SJSA1 (cell line): ENCODE measurements at places on chromosomes 12 and 14. TPM values are rescaled to one million over a fixed set of nuclear protein-coding genes. Genes with fewer than 3 reads are reported as not detected.
A peak's percentile ranks its signal among the peaks of the same experiment; 100 is the strongest.

GRCh38 chr14:76472199-76472723 lies 96.3 kb downstream of the ESRRB start:
- no peak overlapping the region for H3K4me3 ChIP-seq
- H3K4me1 ChIP-seq = no peaks in the 10 kb centered on the region
- H3K27ac ChIP-seq = no peak overlapping the region
- H3K36me3 ChIP-seq = no peaks in the 10 kb centered on the region
- DNase-seq = no peak

SYNE3 gene
- 8.3 and 11.5 TPM in 2 replicates for total RNA-seq

- no peak for DNase-seq
- no peak overlapping the region for H3K27ac ChIP-seq
- H3K4me3 ChIP-seq = no peak overlapping the region
- H3K4me1 ChIP-seq = no peaks in the 10 kb centered on the region
Observed at GRCh38 chr12:562634-563033, 100.6 kb downstream of the NINJ2 start.

DNA sequence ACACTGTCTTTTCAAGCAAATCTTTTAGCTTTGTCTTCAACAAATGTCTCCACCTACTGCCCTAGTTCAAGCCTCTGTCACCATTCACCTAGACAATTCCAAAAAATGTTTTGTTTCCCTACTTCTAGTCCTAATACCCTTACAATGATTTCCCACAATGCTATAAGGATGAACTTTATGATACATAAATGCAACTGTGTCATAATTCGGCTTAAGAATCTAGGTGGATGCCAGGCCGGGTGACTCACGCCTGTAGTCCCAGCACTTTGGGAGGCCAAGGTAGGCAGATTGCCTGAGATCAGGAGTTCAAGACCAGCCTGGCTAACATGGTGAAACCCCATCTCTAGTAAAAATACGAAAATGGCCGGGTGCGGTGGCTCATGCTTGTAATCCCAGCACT lies 20.7 kb upstream of the CREBL2 start:
- H3K4me3 ChIP-seq = no peak overlapping the region
- no peaks in the 10 kb centered on the region for H3K27me3 ChIP-seq
- H3K36me3 ChIP-seq = no peaks in the 10 kb centered on the region
- DNase-seq = no peak
- no peak overlapping the region for H3K27ac ChIP-seq

- peaks cover 12% of the 10 kb centered on the region for H3K4me1 ChIP-seq
- H3K27ac ChIP-seq = no peak overlapping the region
- H3K36me3 ChIP-seq = no peaks in the 10 kb centered on the region
Observed at GRCh38 chr12:54126696-54127537, 61.9 kb downstream of the SMUG1 start.

GRCh38 chr14:63100552-63100951 lies 55.3 kb upstream of the KCNH5 start:
- H3K27me3 ChIP-seq = no peaks in the 10 kb centered on the region
- H3K4me1 ChIP-seq = no peaks in the 10 kb centered on the region
- no peak overlapping the region for H3K4me3 ChIP-seq
- DNase-seq = no peak

DNA sequence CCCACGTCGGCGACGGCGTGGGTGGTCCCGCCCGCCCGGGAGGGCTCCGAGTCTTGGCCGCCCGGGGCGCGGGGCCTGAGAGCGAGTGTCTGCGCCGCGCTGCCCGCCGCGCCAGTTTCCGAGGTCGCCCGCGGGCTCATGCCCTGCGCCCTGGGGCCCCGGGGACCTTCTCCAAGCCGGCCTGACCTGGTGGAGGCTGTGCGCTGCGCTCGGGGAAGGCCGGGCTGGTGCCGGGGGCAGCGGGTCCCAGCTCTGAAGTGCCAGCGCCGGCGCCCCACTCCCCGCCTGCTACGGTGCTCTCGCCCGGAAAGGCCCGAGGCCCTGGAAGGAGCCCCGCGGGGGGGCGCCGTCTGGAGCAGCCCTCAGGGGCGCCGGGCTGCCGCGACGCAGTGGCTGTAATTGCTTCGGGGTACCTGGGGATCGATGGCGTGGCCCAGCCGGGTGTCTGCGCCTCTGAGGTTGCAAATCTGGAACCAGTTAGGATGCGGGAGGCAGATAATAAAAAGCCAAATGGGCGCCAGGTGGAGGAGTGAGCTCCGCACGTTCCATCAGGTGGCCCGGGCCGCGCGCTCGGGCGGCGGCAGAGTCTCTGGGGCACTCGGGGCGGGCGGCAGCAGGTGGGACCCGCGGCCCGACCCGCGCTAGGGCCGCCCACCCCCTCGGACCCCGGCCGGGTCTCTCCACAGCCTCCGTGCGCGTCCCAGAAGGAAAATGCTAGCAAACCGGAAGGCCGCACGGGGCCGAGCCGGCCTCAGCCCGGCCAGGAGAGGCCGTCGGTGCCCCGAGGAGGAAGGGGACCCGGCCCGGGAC lies 102.3 kb upstream of the DIO3 start:
- H3K36me3 ChIP-seq = no peaks in the 10 kb centered on the region
- DNase-seq = no peak
- H3K27me3 ChIP-seq = no peaks in the 10 kb centered on the region
- peaks cover 12% of the 10 kb centered on the region for H3K4me1 ChIP-seq
- H3K27ac ChIP-seq = no peak overlapping the region

DNA sequence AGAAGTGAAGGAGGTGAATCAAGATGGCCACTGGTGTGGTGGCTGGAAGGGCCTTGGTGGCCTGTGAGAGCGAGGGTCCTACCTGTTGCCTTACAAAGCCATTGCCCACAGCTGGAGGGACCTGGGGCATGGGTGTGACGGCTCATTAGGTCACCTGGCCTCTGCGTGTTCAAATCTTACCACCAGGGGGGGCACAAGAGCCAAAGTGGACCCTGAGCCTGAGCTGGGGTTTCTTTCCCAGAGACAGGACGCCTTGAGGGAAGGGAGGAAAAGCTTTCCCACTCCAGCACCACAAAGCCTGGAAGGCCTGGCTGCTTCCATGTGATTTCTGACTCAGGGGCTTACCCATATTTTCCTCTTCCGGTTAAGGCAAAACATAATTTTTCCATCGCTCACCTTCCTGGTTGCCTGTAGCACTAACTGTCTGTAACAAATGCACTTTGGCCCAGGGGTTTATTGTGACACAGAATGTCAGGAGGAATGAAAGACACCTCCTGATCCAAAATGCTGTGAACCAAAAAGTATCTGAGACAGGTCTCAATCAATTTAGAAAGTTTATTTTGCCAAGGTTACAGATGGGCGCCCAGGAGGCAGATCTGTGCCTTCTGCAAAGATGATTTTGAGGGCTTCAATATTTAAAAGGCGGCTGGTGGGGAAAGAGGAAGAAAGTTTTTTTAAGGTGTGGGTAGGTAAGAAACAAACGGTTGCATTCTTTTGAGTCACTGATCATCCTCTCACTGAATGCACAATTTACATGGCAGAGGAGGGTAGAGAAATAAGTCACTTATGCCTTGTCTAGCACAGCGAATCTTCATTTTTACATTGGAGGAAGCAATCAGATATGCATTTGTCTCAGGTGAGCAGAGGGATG lies 4.3 kb upstream of the CD9 start:
- H3K27me3 ChIP-seq = no peaks in the 10 kb centered on the region
- no peak overlapping the region for H3K4me3 ChIP-seq
- peak; percentile 89 for DNase-seq
- peak overlapping the region; percentile 33 for H3K27ac ChIP-seq

GRCh38 chr12:44286821-44287505 lies 451.1 kb downstream of the TMEM117 start:
- H3K4me1 ChIP-seq = no peaks in the 10 kb centered on the region
- no peaks in the 10 kb centered on the region for H3K36me3 ChIP-seq
- H3K27ac ChIP-seq = no peak overlapping the region
- DNase-seq = peak; percentile 58
- H3K27me3 ChIP-seq = peaks cover 17% of the 10 kb centered on the region
- no peak overlapping the region for H3K4me3 ChIP-seq
